ENCODE measurements at places on chromosomes 6 and 20.
A peak's percentile ranks its signal among the peaks of the same experiment; 100 is the strongest.

GRCh38 chr6:72140795-72141194 is 254.4 kb downstream of the RIMS1 start:
- DNase-seq = peak; percentile 7

DNA sequence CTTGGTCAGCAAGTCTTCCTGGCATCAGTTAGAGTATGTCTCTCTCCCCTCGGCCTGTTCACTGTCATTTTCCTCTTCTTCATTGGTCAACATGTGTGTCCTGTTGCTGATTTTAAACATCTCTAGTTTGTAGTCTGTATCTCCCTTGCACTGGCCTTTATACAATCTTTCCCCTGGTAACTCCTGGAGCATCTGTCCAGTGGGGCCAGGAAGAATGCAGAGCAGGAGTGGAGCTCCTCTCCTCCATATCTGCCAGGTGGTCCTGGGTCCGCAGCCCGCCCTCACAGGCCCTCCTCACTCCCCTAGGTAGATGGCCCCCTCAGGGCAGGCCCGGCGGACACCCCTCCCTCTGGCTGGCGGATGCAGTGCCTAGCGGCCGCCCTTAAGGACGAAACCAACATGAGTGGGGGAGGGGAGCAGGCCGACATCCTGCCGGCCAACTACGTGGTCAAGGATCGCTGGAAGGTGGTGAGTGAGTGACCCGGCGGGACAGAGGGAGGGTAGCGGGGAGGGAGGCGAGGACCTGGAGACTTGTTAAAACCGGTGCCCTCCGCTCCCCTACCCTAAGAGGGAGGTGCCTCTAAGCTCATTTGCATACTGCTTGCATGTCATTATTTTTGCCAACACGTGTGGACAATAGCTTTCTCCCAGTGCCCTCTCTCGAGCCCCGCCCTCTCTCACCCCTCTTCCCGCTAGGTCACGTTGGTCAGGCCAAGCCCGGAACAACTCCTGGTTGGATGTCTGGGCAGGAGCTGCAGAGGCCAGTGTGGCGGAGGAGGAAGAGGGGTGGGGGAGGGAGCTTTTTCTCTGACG is 3.2 kb downstream of the TTBK1 start:
- DNase-seq = peak; percentile 86

GRCh38 chr20:33697129-33697528 is 10.9 kb upstream of the E2F1 start:
- no peak for DNase-seq

GRCh38 chr6:111534231-111534751 is 51.3 kb upstream of the REV3L start:
- no peak for DNase-seq

GRCh38 chr6:145241721-145242120 is 493.6 kb downstream of the EPM2A start:
- no peak for DNase-seq

Measured in ACHN (cell line).